ENCODE measurements at places on chromosomes 3 and 15.

DNA sequence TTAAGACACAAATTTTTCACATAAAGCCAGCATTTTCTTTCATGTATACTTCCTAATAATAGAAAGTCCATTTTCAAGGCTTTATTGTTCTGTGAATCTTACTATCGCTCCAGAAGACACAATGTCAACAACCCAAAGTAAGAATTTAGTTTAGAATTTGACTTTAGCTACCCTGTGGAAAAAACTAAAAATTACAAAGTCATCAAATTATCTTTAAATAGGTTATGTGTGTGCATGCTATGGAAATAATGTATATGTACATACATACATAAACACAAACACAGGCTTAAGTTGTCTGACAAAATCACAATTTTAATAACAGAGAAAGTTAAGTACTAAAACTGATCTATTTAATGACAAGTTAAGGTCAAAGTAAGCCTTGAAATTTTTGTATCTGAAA is 20.2 kb upstream of the XXYLT1 start:
- DNase-seq = no peak

- no peak for DNase-seq
Observed at GRCh38 chr3:139794469-139795265, 116.9 kb upstream of the NMNAT3 start.

DNA sequence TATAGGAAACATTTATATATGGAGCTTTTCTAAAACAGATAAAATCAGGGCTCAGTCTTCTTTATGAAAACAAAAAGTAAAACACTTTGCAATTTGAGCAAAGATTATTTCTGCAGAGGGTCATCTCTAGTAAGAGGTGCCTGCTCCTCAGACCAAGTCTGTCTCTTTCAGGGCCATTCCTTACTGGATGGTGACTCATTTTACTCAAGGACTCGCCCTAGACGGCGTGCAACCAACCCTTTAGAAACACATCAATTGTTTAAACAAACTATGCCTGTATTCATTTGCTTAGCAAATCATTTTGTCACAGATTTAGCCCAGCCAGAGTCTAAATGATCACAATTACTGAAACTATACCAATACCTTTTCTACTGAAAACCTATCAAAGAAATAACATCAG is 242.8 kb upstream of the ICE2 start:
- DNase-seq = no peak

GRCh38 chr15:52808441-52808840 is 18.3 kb upstream of the ONECUT1 start:
- DNase-seq = no peak

GRCh38 chr3:13285007-13285567 is 135.0 kb downstream of the NUP210 start:
- DNase-seq = no peak

GRCh38 chr15:67121644-67122605 is 56.5 kb downstream of the SMAD3 start:
- no peak for DNase-seq

DNA sequence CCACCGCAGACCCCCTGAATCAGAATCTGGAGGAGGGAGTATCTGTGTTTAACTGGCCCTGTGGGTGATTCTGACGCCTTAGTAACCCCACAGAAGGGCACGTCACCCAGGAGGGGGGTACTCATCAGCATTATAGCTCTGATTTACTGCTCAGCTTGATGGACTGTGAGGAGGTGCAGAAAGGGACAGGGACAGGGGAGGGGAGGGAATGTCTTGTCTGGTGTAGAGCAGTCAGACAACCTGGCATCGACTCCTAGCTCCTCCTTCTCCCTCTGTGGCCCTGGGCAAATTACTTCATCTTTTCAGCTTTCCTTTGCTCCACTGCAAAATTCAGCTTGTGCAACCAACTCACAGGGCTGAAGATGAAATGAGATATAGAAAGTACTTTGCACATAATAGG is 42.3 kb upstream of the GLCE start:
- no peak for DNase-seq

DNA sequence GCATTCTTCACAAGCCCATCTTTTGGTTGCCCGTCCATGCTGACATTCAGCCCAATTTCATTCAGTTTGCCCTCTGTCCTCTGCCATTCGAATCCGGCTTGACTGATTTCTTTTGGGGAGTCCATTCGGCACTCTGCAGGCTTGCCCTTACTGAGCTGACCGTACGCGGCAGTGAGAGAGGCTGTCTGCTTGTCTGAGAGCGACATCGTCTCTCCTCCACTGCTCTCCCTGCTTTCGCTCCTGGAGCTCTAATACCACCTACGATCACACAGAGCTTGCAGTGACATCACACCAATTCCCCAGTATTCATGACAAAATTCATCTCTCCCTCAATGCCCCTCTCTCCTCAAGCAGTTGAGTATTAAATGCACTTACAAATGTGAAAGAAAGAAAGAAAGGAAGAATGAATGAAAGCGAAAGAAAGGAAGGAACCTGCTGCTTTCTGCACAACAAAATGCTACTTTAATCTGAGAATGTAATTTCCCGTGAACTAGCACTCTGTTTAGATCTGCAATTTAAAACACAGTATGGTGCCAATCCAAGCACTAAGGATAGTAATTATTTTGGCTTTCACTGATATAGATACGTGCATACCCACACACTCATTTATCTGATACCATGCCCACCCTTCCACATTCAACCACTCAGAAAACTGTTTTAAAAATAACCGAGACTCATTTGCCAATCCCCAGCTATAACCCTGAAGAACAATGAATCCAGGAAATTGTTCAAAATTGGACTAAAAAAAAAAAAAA is 89.5 kb downstream of the DHX30 start:
- no peak for DNase-seq
